Posterior vena cava (tissue), 2 donors: ENCODE measurements at places on chromosomes 4 and X. TPM values are rescaled to one million over a fixed set of nuclear protein-coding genes. Genes with fewer than 3 reads are reported as not detected.

GRCh38 chr4:65600656-65601055, 69.6 kb downstream of the EPHA5 start:
- DNase-seq: no peak

RPL34 gene
- 979 TPM for total RNA-seq

FDCSP gene
- not detected for total RNA-seq

DNA sequence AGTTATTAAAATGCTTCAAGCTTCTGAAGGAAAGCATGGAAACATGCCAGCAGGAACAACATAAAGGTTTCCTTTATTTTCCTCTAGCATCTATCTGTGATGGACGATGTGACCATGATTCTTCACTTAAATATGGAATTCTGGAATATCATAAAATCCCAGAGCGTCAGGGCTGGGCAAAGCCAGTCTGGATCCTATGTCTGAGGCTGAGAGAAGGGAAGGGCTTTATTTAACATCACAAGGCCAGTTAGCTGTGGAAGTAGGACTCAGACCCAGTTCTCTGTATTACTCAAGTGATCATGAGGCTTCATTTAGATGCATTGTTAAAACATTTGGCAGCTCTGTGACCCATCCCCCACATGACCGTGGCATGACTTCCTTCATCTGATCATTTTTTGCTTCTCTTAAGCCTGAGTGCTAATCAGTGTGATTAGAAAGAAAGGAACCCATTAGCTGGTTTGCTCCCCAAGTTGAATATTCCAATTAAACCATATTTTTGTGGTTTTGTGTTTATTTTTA, 40.9 kb upstream of the EOLA2 start:
- no peak for DNase-seq

SLC10A3 gene
- 27.4 TPM for total RNA-seq

ARX gene
- total RNA-seq: not detected

- no peak for DNase-seq
Measured at GRCh38 chr4:118395057-118395644, 42.3 kb upstream of the PRSS12 start.

DNA sequence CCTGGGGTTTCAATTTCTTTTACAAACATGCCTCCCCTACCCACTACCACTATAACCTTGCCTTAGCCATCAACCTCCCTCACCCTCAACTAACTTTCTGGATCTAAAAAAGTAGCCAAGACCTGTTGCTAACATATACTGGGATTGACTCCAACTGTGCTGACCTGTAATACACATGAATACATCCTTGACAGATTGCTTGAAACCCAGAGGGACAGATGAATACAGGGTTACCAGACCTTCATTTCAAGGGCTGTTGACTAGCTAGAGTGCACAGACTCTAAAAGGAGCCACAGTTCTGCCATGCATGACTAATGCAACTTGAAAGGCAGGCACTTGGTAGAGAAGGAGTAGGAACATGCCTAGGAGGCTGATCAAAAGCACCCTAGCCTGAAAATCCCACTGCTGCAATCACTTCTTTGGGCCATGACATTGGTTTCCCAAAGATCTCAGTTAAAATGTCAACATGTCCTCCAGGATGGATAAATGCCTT, 121.0 kb downstream of the PCDH19 start:
- DNase-seq: no peak

DNA sequence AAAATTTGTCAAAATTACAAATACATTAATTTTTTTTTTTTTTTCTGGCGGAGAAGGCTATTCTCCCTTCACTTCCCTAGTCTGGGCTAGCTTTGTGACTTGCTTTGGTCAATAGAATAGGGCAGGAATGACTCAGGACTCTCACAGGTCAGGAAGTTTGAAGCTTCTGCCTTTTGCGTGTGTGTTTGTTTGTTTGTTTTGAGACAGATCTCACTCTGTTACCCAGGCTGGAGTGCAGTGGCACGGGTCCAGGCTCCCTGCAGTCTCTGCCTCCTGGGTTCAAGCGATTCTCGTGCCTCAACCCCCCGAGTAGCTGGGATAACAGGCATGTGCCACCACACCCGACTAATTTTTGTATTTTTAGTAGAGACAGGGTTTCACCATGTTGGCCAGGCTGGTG, 55.9 kb upstream of the USP9X start:
- DNase-seq: no peak

TKTL2 gene
- total RNA-seq: 0.14 TPM

GRIA3 gene
- 15.2 TPM for total RNA-seq

- DNase-seq: no peak
Measured at GRCh38 chrX:25016938-25017598, 1.3 kb upstream of the ARX start.

NDNF gene
- total RNA-seq: 4.6 TPM

SPANXA2 gene
- not detected for total RNA-seq
